ENCODE measurements at places on chromosomes 13 and 19. TPM values are rescaled to one million over a fixed set of nuclear protein-coding genes. Genes with fewer than 3 reads are reported as not detected.

- peaks cover 53% of the 10 kb centered on the region for H3K27me3 ChIP-seq
- H3K27ac ChIP-seq, result no peak overlapping the region
- H3K4me3 ChIP-seq, result no peak overlapping the region
- no peaks in the 10 kb centered on the region for H3K36me3 ChIP-seq
Observed at GRCh38 chr13:101846701-101847100, 394.2 kb downstream of the ITGBL1 start.

DNA sequence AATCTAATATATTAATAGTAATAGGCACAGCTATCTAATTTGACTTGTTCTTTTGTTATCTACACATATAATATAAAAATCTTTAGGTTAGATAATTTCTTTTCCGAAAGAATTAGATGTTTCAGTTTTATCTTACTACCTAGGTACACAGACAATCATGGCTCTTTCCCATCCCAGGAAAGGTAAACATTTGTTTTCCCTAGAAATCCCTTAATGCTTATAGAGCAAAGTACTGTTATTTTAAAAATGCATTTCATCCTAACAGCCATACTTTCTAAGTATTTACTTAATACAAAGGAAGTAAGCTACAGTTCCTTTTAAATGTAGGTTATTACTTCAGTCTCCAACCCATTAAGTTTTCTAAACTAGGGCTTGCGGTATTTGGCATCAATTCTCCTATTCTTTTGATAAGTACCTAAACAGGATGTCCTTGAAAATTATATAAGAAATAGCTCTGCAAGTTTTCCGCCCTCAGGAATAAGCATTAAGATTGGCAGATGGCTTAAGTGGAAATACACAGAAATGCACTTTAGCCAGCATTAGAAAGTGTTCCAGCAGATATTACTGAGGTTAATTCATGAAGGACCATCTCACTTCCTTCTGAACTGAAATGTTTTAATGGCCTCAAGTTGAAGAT is 616.2 kb upstream of the SPRY2 start:
- H3K36me3 ChIP-seq, result no peaks in the 10 kb centered on the region
- no peaks in the 10 kb centered on the region for H3K4me1 ChIP-seq
- no peaks in the 10 kb centered on the region for H3K27me3 ChIP-seq

DNA sequence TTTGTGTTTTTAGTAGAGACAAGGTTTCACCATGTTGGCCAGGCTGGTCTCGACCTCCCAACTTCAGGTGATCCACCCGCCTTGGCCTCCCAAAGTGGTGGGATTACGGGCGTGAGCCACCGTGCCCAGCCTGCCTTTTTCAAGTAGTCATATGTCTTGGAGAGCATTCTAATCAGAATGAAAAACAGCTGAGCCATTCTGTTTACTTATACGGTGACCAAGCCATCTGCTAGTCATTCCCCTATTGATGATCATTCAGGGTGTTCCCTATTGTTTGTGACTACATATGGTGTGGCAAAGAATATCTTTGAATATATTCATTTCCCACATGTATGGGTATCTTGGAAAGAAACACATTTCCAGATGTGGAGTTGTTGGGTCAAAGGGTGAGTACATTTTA is 17.2 kb downstream of the BLOC1S3 start:
- no peak overlapping the region for H3K4me3 ChIP-seq
- H3K27ac ChIP-seq, result no peak overlapping the region
- peaks cover 6% of the 10 kb centered on the region for H3K36me3 ChIP-seq
- no peaks in the 10 kb centered on the region for H3K27me3 ChIP-seq
- peaks cover 5% of the 10 kb centered on the region for H3K4me1 ChIP-seq

GRCh38 chr19:56670961-56671612 is 470 bp downstream of the ZNF835 start:
- H3K27me3 ChIP-seq, result no peaks in the 10 kb centered on the region
- H3K4me1 ChIP-seq, result peaks cover 2% of the 10 kb centered on the region
- no peak for DNase-seq
- no peaks in the 10 kb centered on the region for H3K36me3 ChIP-seq
- H3K27ac ChIP-seq, result peak overlapping the region; percentile 17

- H3K27me3 ChIP-seq, result no peaks in the 10 kb centered on the region
- no peak overlapping the region for H3K4me3 ChIP-seq
- H3K4me1 ChIP-seq, result no peaks in the 10 kb centered on the region
Observed at GRCh38 chr13:105083992-105084391, 1451.5 kb downstream of the EFNB2 start.

DNA sequence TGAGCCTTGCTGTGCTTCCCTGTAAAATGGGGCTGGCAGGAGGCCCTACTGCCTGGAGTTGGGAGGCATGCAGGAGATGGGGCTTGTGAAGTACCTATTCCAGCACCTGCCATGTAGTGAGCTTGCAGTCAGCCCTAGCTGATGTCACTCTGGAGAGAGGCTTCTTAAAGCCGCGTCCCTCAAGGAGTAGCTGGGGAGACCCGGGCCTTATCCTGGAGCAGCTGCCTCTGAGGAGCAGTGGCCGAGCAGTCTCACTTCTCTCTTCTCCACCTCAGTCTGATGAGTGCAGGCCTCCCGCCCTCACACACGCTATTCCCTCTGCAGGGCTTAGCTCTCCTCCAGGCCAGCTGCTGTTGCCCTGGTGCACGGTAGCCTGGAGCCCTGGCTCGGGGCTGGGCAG is 18.0 kb downstream of the CLASRP start:
- H3K4me1 ChIP-seq, result peaks cover 18% of the 10 kb centered on the region
- H3K4me3 ChIP-seq, result no peak overlapping the region
- peaks cover 21% of the 10 kb centered on the region for H3K36me3 ChIP-seq
- H3K27ac ChIP-seq, result no peak overlapping the region
- H3K27me3 ChIP-seq, result no peaks in the 10 kb centered on the region
- DNase-seq, result no peak

DNA sequence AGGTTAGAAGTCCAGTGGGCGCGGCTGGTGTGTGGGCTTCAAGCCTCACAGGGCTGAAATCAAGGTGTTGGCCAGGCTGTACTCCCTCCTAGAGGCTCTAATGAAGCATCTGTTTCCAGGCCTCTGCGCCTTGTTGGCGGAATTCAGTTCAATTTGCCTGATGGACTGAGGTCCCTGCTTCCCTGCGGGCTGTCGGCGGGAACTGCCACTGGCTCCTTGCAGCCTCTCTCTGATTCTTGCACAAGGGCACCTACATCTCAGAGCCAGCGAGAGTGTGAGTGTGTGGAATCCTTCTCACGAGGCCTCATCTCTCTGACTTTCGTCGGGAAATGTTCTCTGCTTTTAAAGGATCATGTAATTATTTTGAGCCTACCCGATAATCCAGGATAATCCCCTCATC is 128.6 kb downstream of the DLEU7 start:
- H3K27me3 ChIP-seq, result peaks cover 7% of the 10 kb centered on the region
- DNase-seq, result no peak
- peaks cover 7% of the 10 kb centered on the region for H3K36me3 ChIP-seq
- peaks cover 13% of the 10 kb centered on the region for H3K4me1 ChIP-seq

DNA sequence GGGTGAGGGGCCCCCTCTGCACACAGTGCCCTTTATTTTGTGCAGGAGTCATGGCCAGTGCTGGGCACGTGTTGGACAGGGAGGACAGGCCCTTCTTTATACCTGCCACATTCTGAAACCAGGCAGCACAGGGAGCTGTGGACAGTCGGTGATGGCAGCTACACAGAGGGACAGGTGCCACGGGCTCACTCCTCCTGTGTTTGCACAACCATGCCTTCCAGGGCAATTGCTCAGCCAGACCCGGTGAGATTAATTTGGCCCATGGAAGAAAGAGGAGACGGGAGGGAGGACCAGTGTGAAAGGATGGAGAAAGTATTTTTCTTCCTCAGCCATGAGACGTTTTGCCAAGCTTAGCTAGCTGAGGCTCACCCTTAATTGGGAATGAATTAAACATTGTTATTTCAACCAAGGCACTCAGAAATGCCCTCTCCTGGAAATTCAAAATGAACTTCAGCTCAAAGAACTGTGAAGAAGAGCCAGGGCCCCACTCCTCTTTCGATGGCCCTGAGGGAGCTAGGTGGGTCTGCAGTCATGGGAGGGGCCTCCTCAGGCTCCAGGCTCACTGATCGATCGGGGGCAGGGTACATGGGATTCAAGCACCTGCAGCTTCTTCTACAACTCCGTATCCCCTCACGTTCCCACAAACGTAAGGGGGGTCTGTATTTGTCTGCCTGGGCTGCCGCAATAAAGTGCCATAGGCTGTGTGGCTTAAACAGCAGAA is 41.2 kb downstream of the SHISA2 start:
- H3K4me1 ChIP-seq, result peaks cover 2% of the 10 kb centered on the region
- no peak overlapping the region for H3K4me3 ChIP-seq
- H3K27ac ChIP-seq, result peak overlapping the region; percentile 37

GRCh38 chr19:48396824-48397176 is 3.3 kb downstream of the GRIN2D start:
- peak overlapping the region; percentile 93 for H3K27ac ChIP-seq
- H3K36me3 ChIP-seq, result peaks cover 14% of the 10 kb centered on the region
- DNase-seq, result no peak
- peaks cover 22% of the 10 kb centered on the region for H3K27me3 ChIP-seq
- H3K4me1 ChIP-seq, result peaks cover 25% of the 10 kb centered on the region
- H3K4me3 ChIP-seq, result no peak overlapping the region

GRCh38 chr13:48600374-48601364 is 53.1 kb upstream of the CYSLTR2 start:
- DNase-seq, result no peak
- H3K4me3 ChIP-seq, result no peak overlapping the region
- peaks cover 5% of the 10 kb centered on the region for H3K36me3 ChIP-seq
- H3K27ac ChIP-seq, result peak overlapping the region; percentile 29
- peaks cover 10% of the 10 kb centered on the region for H3K4me1 ChIP-seq

DNA sequence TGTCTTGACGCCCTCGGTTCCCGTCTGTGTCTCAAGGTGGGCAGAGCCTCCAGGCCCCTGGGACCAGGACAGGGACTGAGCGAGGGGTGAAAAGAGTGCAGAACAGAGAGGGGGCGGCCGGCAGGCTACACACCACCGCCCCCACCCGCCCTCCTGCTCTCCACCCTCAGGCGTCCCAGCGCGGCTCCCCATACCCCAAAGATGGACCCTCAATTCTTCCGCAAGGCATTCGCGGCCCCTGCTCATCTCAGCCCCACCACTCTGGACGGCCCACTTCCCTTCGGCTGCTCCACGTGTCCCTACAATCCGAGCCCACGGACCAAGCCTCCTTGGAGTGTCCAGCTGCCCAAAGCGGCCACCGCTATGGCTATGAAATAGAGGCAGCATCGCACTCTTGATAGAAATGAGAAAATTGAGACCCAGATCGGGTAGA is 1.8 kb downstream of the KLF16 start:
- peaks cover 25% of the 10 kb centered on the region for H3K4me1 ChIP-seq
- no peak for DNase-seq
- no peaks in the 10 kb centered on the region for H3K27me3 ChIP-seq
- H3K27ac ChIP-seq, result peak overlapping the region; percentile 96
- peak overlapping the region; percentile 98 for H3K4me3 ChIP-seq

- no peak for DNase-seq
- no peaks in the 10 kb centered on the region for H3K4me1 ChIP-seq
- no peak overlapping the region for H3K27ac ChIP-seq
- no peaks in the 10 kb centered on the region for H3K36me3 ChIP-seq
Observed at GRCh38 chr13:95113601-95114000, 187.7 kb downstream of the ABCC4 start.

- no peak for DNase-seq
- H3K36me3 ChIP-seq, result peaks cover 3% of the 10 kb centered on the region
- no peak overlapping the region for H3K4me3 ChIP-seq
- H3K4me1 ChIP-seq, result no peaks in the 10 kb centered on the region
- no peak overlapping the region for H3K27ac ChIP-seq
Observed at GRCh38 chr13:72567566-72567965, 159.9 kb downstream of the MZT1 start.

GRCh38 chr19:37655301-37655688 is at the start of gene ZFP30:
TSS of gene ZFP30 (minus strand) at chr19:37655465. CDS start at chr19:37647822, 7,643 bp downstream.
- H3K27ac ChIP-seq, result peak within 1 kb of the TSS; percentile 94
- peaks cover 4% of the 10 kb centered on the region for H3K36me3 ChIP-seq
- peak; percentile 69 for DNase-seq
- H3K4me1 ChIP-seq, result peaks cover 21% of the 10 kb centered on the region

DNA sequence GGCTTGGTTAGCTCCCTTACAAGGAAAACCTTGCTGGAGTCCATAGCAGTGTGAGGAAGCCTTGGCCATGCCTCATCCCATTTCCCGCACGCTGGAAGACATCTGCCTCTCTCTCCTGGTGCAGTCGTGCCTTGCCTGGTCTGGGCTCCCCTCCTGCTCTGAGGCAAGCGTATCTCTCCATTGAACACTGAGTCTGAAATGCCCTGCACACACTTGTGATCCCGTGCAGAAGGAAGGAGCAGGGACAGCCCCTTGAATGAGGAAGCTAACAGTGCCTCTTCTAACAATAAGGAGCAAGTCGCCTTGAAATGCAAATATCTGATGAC is 407 bp upstream of the ZNF440 start:
- H3K4me1 ChIP-seq, result peaks cover 12% of the 10 kb centered on the region
- H3K27ac ChIP-seq, result peak overlapping the region; percentile 88

- H3K4me1 ChIP-seq, result peaks cover 26% of the 10 kb centered on the region
- peaks cover 15% of the 10 kb centered on the region for H3K27me3 ChIP-seq
- H3K27ac ChIP-seq, result peak overlapping the region; percentile 62
- peaks cover 2% of the 10 kb centered on the region for H3K36me3 ChIP-seq
- H3K4me3 ChIP-seq, result no peak overlapping the region
Observed at GRCh38 chr19:40974633-40975037, 16.4 kb upstream of the CYP2B6 start.

DNA sequence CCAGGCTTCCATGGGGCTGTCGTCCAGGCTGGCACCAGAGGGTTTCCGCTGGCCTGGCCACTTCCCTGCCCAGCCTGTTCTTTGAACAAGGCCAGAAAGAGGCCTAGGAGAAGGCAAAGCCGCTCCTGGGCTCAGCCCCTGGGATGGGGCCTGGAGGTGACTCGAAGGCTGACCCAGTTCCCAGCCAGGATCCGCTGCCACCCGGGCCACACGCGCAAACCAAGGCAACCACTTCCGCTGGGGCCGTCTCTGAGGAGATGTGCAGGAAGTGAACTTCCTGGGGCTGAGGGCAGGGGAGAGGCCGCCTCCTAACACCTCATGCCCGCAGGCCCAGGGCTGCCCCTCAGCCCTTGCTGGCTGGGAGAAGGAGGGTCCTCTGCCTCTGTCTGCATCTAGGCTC is 15.2 kb downstream of the PLEKHF1 start:
- peaks cover 48% of the 10 kb centered on the region for H3K4me1 ChIP-seq
- H3K27me3 ChIP-seq, result no peaks in the 10 kb centered on the region
- H3K36me3 ChIP-seq, result no peaks in the 10 kb centered on the region
- peak overlapping the region; percentile 88 for H3K4me3 ChIP-seq
- peak overlapping the region; percentile 95 for H3K27ac ChIP-seq
- peak; percentile 71 for DNase-seq

DNA sequence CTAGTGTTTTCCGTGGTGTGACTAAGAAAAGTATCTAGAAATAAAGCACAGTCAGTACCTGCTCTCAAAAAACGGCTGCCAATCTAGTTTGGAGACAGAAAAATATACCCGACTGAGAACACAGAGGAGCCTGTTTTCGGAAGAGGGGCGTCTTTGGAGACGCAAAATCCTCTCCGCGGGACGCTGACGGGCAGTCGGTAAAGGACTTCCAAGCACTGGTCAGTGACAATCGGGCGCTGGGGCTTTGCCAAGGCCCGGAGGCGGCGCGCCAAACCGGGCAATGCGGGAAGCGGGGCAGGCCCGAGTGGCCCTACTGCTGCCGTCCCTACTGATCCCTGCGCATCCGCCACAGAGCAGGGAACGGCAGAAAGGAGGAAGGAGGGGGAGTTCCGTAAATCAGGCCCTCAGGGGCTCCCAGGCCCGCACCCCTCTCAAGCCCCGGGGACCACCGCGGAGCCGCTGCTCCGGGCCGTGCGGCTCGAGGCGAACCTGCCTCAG is 588 bp upstream of the DPY19L3 start:
- peak overlapping the region; percentile 72 for H3K27ac ChIP-seq
- H3K36me3 ChIP-seq, result no peaks in the 10 kb centered on the region
- DNase-seq, result no peak
- no peaks in the 10 kb centered on the region for H3K27me3 ChIP-seq

Gene PDX1
- total RNA-seq, result not detected

Gene SIGLEC8
- total RNA-seq, result not detected

Gene PCP2
- 2.0 TPM for total RNA-seq

Gene FSD1
- total RNA-seq, result 1.5 TPM
